ENCODE measurements at places on chromosomes 13 and 19.

- DNase-seq, result no peak
- H3K27me3 ChIP-seq, result peaks cover 43% of the 10 kb centered on the region
- H3K36me3 ChIP-seq, result no peaks in the 10 kb centered on the region
- no peak overlapping the region for H3K27ac ChIP-seq
- no peak overlapping the region for H3K4me3 ChIP-seq
Observed at GRCh38 chr19:40565910-40566495, 10.7 kb upstream of the SHKBP1 start.

- H3K36me3 ChIP-seq, result no peaks in the 10 kb centered on the region
- no peaks in the 10 kb centered on the region for H3K27me3 ChIP-seq
- H3K27ac ChIP-seq, result no peak overlapping the region
- no peak overlapping the region for H3K4me3 ChIP-seq
- H3K4me1 ChIP-seq, result no peaks in the 10 kb centered on the region
Observed at GRCh38 chr13:101017123-101017872, 342.7 kb upstream of the TMTC4 start.

GRCh38 chr19:4897146-4897545 is 5.5 kb downstream of the ARRDC5 start:
- H3K4me1 ChIP-seq, result peaks cover 36% of the 10 kb centered on the region
- peak overlapping the region; percentile 58 for H3K27ac ChIP-seq
- H3K36me3 ChIP-seq, result no peaks in the 10 kb centered on the region
- H3K4me3 ChIP-seq, result no peak overlapping the region
- no peaks in the 10 kb centered on the region for H3K27me3 ChIP-seq

DNA sequence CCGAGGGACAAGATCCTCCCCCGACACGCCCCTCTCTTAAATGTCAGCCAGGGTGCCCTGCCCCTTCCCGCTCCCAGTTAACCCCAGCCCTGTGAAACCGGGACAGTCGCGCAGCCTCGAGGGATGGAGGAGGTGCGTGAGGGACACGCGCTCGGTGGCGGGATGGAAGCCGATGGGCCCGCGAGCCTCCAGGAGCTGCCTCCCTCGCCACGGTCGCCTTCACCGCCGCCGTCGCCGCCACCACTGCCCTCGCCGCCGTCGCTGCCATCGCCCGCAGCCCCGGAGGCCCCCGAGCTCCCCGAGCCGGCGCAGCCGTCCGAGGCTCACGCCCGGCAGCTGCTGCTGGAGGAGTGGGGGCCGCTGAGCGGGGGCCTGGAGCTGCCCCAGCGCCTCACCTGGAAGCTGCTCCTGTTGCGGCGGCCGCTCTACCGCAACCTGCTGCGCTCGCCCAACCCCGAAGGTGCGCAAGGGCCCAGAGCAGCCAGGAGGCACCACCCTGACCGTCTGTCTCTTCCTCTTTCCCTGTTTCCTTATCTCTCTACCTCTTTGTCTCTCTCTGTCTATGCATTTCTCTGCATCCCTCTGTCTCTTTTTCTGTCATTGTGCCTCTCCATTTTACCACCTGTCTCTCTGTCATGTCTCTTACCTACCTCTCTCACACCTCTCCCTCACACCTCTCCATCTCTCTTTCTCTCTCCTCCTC is at the start of gene NCCRP1:
Gene NCCRP1, plus strand, starts transcription at position 105 of the 703 bp plus-strand sequence. Its CDS starts 19 bp downstream, at position 124.
- H3K4me1 ChIP-seq, result no peaks in the 10 kb centered on the region
- H3K27ac ChIP-seq, result no peak within 1 kb of the TSS
- H3K27me3 ChIP-seq, result peaks cover 87% of the 10 kb centered on the region

- no peak overlapping the region for H3K4me3 ChIP-seq
- no peak overlapping the region for H3K27ac ChIP-seq
- H3K4me1 ChIP-seq, result no peaks in the 10 kb centered on the region
- no peak for DNase-seq
- H3K36me3 ChIP-seq, result no peaks in the 10 kb centered on the region
Observed at GRCh38 chr13:28831117-28831516, 11.0 kb downstream of the MTUS2 start.

DNA sequence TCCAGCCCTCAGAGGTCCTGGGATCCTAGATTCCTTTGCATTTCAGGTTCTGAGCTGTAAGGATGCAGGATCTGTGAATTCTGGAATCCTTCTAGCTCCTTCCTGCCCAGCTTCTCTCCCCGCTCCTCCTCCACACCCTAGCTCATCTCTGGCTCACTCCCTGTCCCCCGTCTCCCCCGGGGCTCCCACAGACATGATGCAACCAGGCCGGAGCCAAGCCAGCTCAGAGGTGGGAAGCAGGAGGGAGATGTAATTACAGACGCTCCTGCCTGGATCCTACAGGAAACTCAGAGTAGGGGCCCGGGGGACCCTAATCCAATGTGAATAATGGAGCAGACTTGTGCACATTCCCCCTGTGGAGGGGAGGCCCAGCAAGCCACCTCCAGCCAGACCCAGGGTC is 4.5 kb downstream of the GNG8 start:
- no peaks in the 10 kb centered on the region for H3K36me3 ChIP-seq
- no peak overlapping the region for H3K27ac ChIP-seq
- H3K4me1 ChIP-seq, result peaks cover 33% of the 10 kb centered on the region
- no peak overlapping the region for H3K4me3 ChIP-seq
- DNase-seq, result no peak

DNA sequence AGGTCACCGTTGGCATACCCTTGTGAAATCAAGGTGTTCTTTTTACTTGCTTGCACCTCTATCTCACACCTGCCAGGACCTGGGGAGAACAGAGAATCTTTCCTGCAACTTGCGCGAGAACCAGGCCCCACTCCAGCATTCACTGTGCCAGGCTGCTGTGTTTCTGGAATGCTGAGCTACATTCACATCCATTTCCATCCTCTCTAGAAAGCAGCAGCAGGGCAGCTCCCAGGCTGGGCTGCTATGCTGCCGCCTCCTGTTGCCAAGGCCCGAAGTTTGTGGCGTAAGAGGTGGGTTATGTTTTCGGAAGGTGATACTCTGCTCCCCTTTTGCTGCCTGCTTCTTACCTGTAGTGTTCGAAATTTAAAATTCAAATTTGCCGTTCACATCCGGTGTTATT is 464.1 kb downstream of the KLF5 start:
- H3K27me3 ChIP-seq, result no peaks in the 10 kb centered on the region
- no peaks in the 10 kb centered on the region for H3K4me1 ChIP-seq
- no peaks in the 10 kb centered on the region for H3K36me3 ChIP-seq
- H3K4me3 ChIP-seq, result no peak overlapping the region

DNA sequence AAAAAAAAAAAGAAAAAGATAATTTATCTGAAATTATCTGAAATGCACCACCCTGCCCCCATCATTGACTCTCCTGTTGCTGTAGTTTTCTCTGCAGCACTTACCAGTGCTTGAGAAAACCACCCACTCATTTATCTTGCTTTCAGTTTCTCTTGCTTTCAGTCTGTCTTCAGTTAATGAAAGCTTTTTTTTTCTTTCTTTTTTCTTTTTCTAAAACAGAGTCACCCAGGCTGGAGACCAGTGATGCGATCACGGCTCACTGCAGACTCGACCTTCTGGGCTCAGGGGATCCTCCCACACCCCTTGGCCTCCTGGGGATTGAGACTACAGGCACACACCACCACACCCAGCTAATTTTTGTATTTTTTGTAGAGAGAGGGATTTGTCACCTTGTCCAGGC is 4.3 kb upstream of the ACP5 start:
- no peaks in the 10 kb centered on the region for H3K4me1 ChIP-seq
- peak overlapping the region; percentile 78 for H3K27ac ChIP-seq
- H3K4me3 ChIP-seq, result no peak overlapping the region
- peaks cover under 1% of the 10 kb centered on the region for H3K36me3 ChIP-seq
- peaks cover 16% of the 10 kb centered on the region for H3K27me3 ChIP-seq
- DNase-seq, result no peak
